ENCODE measurements at places on chromosomes 6 and 20. TPM values are rescaled to one million over a fixed set of nuclear protein-coding genes. Genes with fewer than 3 reads are reported as not detected.

FAM229B gene
- 75.1 TPM for total RNA-seq

CCNC gene
- total RNA-seq = 18.7 TPM

DNA sequence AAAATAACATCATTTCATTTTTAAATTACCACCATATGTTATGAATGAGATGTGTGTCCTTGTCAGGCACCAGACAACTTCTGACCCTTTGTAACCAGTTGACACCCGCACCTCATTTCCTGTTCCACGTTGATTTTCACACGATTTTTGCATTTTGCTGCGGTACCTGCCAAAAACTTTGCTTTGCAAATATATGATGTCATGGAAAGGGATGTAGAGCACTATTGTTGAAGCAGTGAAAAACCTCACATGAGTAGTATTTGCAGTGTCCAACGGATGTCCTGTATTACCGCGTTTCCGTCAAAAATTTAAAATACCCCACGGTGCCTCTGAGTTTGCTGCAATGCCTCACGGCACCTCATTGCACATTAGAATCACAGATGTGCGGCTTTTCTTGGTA is 115.6 kb downstream of the MTHFD1L start:
- DNase-seq = no peak

GRCh38 chr6:137471497-137471896 is 22.7 kb downstream of the OLIG3 start:
- DNase-seq = no peak

- no peak for DNase-seq
Observed at GRCh38 chr6:20706939-20707485, 172.8 kb downstream of the CDKAL1 start.

DNA sequence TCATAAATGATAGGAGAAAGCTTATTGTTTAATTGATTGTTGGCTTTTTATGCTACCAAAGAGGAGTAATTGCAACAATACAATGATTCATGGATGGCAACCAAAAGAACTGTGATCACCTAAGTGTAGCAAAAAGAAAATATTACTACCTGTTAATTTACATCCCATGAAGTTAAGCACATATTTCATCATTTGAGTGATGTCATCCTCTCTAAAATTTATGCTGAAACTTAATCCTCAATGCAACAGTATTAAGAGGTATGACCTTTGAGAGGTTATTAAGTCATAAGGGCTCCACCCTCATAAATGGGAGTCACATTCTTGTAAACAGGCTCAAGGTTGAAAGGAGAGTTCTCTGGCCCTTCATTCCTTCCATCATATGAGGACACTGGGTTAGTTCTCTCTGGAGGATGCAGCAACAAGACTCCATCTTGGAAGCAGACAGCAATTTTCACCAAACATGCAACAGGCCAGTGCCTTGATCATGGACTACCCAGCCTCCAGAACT is 190.6 kb upstream of the GRIK2 start:
- no peak for DNase-seq

GRCh38 chr6:126716826-126717509 is 377.1 kb downstream of the CENPW start:
- no peak for DNase-seq

Measured in Right ventricle myocardium inferior (tissue), 1 donor.